ENCODE measurements at places on chromosomes 6 and 20.
A peak's percentile ranks its signal among the peaks of the same experiment; 100 is the strongest.

- DNase-seq, result no peak
Measured at GRCh38 chr20:50398821-50399554, 111.2 kb upstream of the PTPN1 start.

- DNase-seq, result peak; percentile 12
Measured at GRCh38 chr6:133854364-133855275, 34.3 kb upstream of the TCF21 start.

DNA sequence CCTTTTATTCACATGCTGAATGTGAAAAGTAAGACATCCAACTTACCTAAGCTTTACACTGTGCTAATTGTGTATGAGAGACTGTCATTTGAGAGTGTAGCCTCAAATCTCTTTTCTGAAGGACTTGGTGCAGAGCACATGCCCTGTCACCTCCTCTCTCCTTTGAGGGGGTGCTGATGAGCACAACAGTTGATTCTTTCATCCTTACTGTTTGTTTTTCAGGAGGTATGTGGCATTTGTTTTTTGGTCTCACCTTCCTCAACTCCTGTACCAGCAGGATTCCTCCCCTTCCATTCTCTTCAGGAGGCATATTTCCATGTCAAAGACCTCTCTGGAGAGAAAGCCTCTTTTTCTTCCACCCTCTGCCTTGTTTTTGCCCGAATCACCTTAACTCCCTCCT lies 252.6 kb upstream of the CITED2 start:
- no peak for DNase-seq

DNA sequence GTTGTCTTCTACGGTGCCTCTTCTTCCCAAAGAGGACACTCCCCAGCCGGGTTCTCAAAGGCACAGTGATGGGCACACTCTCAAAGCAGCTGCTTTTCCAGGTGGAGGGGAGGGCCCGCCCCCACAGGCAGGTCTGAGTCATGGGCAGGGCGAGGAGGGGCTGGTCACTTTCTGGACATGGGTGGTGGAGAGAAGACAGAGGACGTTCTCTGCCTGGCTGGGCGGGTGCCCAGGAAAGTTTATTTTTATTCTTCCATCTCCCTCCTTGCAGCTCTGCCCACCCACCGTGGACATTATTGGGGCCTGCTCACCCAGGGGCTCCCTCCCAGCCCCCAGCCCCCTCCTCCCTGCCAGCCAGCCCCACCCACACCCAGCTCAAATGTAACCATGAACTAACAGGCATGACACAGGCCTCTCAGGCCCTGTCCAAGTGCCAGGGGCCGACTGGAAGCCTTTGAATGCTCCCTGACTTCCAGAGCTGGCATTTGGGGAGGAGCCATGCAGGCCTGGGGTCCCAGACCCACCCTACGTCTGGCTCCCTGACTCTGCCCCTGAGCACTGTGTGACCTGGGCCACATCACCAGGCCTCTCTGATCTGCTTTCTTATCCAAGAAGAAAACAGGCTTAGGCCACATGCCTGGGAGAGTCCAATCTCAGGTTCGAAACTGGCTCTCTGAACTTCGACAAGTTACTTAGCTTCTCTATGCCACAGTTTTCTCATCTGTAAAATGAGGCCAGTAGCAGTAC lies 8.0 kb downstream of the TGM2 start:
- DNase-seq, result no peak

GRCh38 chr6:140051521-140052512 lies 677.4 kb upstream of the CITED2 start:
- no peak for DNase-seq

- DNase-seq, result no peak
Measured at GRCh38 chr6:138334000-138334399, 43.7 kb upstream of the SMIM28 start.
